Stimulated activated CD8-positive, alpha-beta memory T cell treated with anti-CD3 and anti-CD28 coated beads, Interleukin-4, amount 100 ng/mL, for 1 hour (primary cell): ENCODE measurements at places on chromosomes 12 and 14.

- DNase-seq: no peak
Observed at GRCh38 chr14:21258005-21258888, 11.0 kb downstream of the HNRNPC start.

GRCh38 chr12:120445911-120446843 is at the start of the genes GATC and TRIAP1:
GATC (plus strand) TSS chr12:120446444; CDS start chr12:120446481, 37 bp downstream.
TRIAP1 (minus strand) TSS chr12:120446384; CDS start chr12:120446372, 12 bp downstream.
- peak; percentile 65 for DNase-seq

- no peak for DNase-seq
Observed at GRCh38 chr12:52122904-52123303, 43.4 kb downstream of the SMIM41 start.

GRCh38 chr14:81480741-81481140 is 52.9 kb downstream of the SEL1L start:
- DNase-seq: no peak

- DNase-seq: no peak
Observed at GRCh38 chr14:32934073-32934880, 4.4 kb upstream of the NPAS3 start.
